ENCODE measurements at places on chromosomes 16 and 17. TPM values are rescaled to one million over a fixed set of nuclear protein-coding genes. Genes with fewer than 3 reads are reported as not detected.

- no peak for DNase-seq
Observed at GRCh38 chr16:86092586-86093480, 193.9 kb downstream of the IRF8 start.

DNA sequence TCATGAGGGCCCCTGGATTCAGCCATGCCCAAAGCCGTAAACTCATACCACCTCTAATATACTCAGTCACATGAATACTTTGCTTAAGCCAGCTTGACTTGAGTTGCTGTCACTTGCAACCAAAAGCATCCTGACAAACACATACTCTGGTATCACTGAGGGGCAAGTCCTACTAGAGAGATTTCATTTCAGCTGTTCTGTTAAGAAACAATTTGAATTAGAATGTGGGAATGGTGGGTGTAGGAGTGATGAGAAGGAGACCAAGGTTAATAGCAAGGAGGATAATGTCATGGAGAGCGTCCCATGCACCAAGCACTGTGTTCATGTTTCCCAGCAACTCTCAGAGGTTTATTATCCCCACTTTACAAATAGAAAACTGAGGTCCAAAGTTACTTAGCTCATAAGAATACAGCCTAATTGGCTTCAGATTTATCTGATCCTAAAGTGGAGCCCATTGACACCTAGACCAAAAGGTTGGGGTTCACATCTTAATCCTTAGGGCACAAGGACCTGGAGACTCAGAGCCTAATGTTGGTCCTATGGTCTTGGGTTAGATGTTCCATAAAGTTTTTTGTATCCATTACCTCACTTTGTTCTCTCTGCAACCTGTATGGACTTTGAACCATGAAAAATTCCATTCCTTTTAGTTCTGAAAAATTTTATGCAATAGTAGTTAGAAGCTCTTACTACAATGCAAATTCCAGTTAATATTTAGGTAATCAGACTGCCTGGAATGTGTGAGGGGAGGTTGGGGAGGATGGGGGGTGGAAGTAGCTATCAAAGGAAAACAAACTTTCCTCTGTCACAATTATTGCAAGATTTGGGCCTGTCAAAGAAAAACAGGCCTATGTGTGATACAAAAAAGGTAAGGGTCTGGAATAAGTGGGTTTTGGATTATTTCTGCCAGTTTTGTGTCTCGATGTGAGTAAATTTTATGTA lies 105.9 kb downstream of the IRX3 start:
- DNase-seq, result no peak

- DNase-seq, result peak; percentile 32
Observed at GRCh38 chr16:3458278-3458851, 14.9 kb downstream of the NAA60 start.

DNA sequence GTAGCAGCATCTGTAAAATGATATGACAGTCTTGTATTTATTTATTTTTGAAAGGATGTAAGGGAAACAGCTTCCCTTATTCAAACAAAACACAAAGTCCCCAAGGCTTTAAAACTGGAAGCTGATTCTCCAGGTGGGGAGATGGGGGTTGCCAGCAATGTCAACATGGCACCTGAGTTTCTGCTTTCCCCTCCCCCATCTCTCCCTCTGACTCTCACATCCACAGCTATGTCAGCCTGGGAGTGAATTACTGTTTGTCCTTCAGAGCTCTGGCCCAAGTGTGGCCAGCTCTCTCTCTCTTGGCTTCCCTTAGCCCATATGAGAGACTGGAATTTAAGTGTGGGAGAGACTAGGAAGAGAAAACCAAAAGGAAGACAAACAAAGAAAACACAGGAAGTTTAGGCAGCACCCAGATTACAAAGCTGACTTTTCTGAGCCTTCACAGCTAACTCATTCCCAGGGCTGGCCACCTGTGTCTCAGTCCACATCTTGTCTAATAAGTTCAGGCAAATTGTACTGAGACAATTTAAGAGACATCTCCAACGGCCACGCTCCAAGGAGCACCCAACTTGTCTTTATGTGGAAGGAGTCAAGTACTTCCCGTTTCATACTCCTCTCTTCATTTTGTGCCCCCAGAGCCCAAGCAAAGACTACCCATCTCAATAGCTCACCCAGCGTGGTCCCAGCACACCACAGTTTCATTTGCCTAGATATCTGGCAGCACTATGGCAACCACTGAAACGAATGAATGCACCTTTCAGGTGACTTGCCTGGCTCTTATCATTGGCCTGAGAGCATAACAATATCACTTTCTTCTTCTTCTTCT lies 69.2 kb downstream of the SOX9 start:
- DNase-seq, result no peak

GRCh38 chr16:26058326-26058725 lies 366.6 kb downstream of the HS3ST4 start:
- no peak for DNase-seq

DNA sequence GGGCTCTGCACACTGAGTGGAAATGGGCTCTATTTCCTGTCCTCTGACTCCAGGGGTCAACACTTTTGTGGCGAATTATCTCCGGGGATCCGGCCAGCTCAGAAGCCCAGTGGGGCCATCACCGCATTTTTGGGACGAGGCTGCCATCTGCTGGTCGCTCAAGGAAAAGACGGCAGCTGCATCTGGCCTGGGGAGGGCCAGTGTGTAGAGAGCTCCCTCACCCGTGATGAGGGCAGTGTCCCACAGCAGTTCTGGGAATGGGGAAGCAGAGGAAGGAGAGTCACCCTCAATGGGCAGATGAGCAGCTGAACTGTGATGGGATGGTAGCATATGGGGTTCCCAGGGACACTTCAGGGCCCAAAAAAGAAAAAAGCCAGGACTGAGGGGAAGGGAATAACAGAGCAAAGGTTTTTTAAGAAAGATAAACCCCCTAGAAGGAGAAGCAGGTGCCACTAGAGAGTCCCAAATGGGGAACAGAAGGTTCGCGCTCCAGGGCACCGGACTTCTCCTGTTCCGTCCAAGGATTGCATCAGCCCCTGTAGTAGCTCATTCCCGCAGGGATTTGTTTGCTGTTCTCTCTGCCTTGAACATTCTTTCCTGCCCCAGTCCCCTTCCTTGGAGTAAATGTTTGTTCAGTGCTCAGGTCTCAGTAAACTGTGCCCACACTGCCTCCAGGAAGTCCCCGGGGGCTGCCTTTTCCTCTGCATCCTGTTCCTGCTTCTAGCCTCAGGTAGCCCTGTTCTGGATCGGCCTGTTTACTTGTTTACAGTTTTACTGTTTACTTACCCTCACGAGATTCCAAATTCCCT lies 9.3 kb upstream of the ABCC12 start:
- DNase-seq, result peak; percentile 83

DNA sequence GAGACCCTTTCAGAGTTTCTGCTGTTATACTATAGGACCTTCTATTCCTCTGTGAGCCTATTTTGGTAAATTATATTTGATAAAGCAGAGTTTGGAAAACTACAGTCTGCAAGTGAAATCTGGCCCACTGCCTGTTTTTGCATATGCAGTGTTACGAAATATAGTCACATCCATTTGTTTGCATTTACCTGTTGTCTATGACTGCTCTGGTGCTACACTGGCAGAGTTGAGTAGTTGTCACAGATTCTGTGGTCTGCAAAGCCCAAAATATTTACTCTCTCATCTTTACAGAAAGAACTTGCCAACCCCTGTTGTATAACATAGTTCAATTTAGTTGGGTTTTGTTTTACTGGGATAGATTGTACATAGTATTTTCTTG lies 42.3 kb downstream of the TNRC6A start:
- no peak for DNase-seq

DNA sequence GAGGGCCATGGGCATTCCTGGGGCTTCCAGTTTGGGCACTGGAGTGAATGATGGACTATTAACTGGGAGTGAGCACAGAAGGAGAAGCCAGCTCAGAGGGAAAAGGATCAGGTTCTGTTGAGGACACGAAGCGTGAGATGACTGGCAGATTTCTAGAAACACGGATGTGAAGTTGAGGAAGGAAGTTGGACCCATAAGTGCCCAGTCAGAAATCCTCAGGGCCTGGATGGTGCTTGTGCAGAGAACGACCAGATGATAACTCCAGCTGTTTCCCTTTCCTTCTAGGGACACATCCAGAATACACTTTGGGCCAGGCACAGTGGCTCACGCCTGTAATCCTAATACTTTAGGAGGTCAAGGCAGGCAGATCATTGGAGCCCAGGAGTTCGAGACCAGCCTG lies 23.3 kb upstream of the ANKRD40CL start:
- no peak for DNase-seq

DNA sequence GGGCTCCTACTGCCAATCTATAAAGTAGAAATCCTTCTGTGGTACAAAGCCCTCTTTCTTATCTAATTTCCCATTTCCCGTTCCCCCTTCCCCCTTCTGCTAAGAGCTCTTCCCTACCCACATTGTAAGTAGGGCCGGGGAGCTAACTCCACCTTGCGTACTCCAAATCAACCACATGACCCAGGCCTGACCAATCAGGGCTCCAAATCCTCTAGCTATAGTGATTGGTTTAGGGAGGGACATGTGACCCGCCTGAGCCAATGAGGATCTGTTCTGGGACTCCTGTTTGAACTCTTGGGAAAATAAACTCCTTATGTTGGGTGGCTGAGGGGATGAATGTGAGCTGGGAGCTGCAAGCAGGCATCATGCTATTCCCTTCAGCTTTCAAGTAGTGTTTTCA lies 40.9 kb upstream of the MEOX1 start:
- DNase-seq, result peak; percentile 28

The IRX5 gene
- total RNA-seq, result 4.3 TPM

The REXO5 gene
- total RNA-seq, result 12.5 TPM
